MG63 (cell line): ENCODE measurements at places on chromosomes 11 and 22. TPM values are rescaled to one million over a fixed set of nuclear protein-coding genes. Genes with fewer than 3 reads are reported as not detected.

DNA sequence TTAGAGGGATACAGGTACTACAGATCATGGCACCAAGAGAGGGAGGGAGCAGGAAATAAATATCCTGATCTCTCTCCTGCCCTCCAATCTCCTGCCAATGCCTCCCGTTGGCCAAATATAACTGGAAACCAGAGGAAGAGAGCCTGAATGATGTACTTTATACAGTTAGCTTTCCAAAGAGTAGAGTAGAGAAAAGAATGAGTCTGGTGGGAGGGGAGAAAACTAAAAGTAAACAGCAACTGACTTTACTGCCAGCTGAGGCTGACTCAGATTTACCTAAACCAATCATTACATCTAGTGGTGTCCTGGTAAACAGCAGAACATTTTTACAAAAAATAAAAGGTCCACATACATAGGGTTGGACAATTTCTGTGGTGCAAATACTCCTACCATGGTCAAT lies 5.1 kb downstream of the MPZL3 start:
- peak; percentile 31 for DNase-seq

DNA sequence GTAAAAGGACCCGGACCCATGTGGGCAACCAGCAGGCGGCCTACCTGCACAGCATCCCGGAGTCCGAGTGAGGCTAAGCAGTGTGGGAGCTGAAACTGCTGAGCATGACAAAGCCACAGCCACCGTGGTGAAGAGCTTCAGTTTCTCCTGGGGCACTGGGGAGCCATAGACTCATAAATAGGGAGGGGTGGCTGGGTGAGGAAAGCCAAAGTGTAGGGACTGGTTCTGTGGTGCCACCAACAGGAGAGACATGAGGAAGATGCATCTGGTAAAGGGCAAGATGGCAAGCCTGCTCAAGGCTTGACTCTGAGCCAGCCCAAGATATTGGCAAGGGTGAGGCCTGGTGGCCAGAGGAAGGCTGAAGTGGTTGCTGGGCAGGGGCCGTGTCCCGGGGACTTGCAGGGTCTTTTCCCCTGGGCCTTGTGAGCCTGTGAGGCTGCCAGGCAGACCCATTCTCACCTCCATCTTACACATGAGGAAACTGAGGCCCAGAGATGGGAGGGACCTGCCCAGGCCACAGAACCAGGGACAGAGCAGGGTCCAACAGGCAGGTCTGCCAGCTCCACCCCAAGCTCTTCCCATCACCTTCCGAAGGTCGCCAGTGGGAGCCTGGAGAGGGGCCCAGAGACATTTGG lies 30.4 kb downstream of the CYTH4 start:
- no peak for DNase-seq

- DNase-seq, result no peak
Observed at GRCh38 chr11:26134481-26135355, 197.2 kb upstream of the ANO3 start.

DNA sequence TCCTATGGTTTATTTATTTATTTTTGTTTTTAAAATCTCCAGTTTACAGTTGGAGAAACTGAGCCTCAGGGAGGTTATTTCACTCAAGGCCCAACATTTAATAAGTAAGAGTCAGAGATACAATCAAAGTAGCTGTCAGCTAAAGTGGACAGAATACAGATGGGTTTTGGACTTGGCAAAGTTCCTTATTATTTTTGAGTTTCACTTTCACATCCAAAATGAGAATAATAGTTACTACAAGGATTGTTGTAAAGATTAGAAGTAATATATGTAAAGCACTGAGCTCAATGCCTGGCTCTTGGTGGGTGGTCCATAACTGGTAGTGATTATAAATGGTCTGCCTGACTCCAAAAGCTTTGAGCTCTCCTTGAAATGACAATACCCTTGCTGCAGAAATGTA lies 87.5 kb upstream of the SESN3 start:
- no peak for DNase-seq

GRCh38 chr22:36447632-36448031 lies 33.8 kb downstream of the TXN2 start:
- no peak for DNase-seq

GRCh38 chr11:94638902-94639373 lies 71.8 kb downstream of the PIWIL4 start:
- no peak for DNase-seq

Gene KRTAP5-8
- total RNA-seq, result not detected in 2 replicates
